ENCODE measurements at places on chromosomes 12 and 14. TPM values are rescaled to one million over a fixed set of nuclear protein-coding genes. Genes with fewer than 3 reads are reported as not detected.
A peak's percentile ranks its signal among the peaks of the same experiment; 100 is the strongest.

- H3K27ac ChIP-seq = no peak overlapping the region
- DNase-seq = no peak
- H3K4me3 ChIP-seq = no peak overlapping the region
- no peaks in the 10 kb centered on the region for H3K4me1 ChIP-seq
- H3K36me3 ChIP-seq = no peaks in the 10 kb centered on the region
Observed at GRCh38 chr14:97788364-97788763, 991.2 kb downstream of the VRK1 start.

The SPTSSA gene
- total RNA-seq = 25.1 TPM

The PRR4 gene
- total RNA-seq = 3.0 TPM

GRCh38 chr12:41310367-41310766 is 122.2 kb downstream of the PDZRN4 start:
- H3K4me3 ChIP-seq = no peak overlapping the region
- DNase-seq = no peak
- H3K4me1 ChIP-seq = no peaks in the 10 kb centered on the region

- peak overlapping the region; percentile 83 for H3K27ac ChIP-seq
- H3K4me1 ChIP-seq = no peaks in the 10 kb centered on the region
- no peak for DNase-seq
- H3K4me3 ChIP-seq = peak overlapping the region; percentile 40
- H3K27me3 ChIP-seq = no peaks in the 10 kb centered on the region
Observed at GRCh38 chr12:4164188-4164558, 109.4 kb upstream of the CCND2 start.

The BLTP3B gene
- total RNA-seq = 10.9 TPM

DNA sequence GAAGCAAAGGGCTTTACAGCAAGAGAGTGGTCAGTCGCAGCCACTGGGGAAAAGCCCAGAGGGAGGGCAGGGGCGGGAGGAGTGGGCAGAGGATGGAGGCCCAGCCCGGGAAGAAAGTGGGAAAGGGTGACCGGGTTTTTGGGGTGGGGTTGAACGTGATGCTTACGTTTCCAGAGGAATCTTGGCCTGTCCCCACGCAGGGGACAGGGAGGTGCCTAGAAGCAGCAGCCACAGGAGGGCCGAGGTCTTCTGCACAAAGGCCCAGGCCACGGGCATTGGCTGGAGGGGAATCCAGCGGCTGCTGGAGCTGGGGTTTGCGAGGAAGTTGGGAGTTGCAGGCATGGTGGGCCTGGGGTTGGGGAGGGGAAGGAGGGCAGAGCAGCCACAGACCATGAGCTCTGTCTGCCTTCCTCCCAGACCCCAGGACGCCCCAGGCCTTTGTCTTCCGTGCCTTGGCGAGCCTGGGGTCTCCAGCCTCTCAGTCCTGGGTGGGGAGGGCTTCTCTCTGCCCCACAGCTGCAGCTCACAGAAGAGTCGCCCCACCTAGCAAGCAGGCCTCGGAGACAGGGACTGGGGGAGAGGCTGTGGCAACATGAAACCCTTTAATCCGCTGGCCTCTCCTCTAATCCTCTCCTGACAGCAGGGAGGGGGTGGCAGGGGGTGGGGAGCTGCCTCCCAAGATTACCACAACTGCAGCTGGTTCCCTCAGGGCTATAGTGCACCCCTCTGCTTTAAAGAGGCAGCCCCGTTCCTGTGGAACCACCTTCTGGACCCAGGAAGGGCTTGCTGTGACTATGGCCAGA is at the start of gene CACNA2D4:
Gene CACNA2D4, minus strand, starts transcription at position 572 of the 803 bp plus-strand sequence. Its CDS starts 179 bp downstream, at position 393.
- DNase-seq = no peak
- no peak within 1 kb of the TSS for H3K4me3 ChIP-seq
- H3K36me3 ChIP-seq = no peaks in the 10 kb centered on the region
- H3K27me3 ChIP-seq = no peaks in the 10 kb centered on the region
- H3K27ac ChIP-seq = no peak within 1 kb of the TSS
- H3K4me1 ChIP-seq = no peaks in the 10 kb centered on the region

The CGRRF1 gene
- 50.2 TPM for total RNA-seq

- DNase-seq = no peak
- H3K27me3 ChIP-seq = no peaks in the 10 kb centered on the region
- H3K4me1 ChIP-seq = no peaks in the 10 kb centered on the region
Observed at GRCh38 chr12:75611041-75611440, 99.6 kb upstream of the KRR1 start.

DNA sequence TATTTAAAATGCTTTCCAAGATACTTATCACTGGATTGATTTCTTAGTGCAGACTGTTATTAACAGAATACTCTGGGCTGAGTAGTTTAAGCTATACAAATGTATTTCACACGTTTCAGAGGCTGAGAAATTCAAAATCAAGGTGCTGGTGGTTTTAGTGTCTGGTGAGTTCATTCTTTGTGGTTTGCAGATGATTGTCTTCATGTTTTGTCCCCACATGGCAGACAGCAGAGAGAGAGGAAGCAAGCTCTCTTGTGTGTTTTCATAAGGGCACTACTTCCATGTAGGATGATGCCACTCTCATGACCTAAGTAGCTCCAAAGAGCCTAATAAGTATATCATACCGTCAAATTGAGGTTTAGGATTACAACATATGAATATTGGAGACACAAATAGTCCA is 1348.9 kb upstream of the FLRT2 start:
- H3K4me3 ChIP-seq = no peak overlapping the region
- H3K4me1 ChIP-seq = no peaks in the 10 kb centered on the region
- no peak for DNase-seq
- H3K27ac ChIP-seq = no peak overlapping the region
- no peaks in the 10 kb centered on the region for H3K27me3 ChIP-seq

GRCh38 chr14:104816616-104816884 is 15.6 kb downstream of the ZBTB42 start:
- peak overlapping the region; percentile 83 for H3K4me3 ChIP-seq
- no peaks in the 10 kb centered on the region for H3K36me3 ChIP-seq

DNA sequence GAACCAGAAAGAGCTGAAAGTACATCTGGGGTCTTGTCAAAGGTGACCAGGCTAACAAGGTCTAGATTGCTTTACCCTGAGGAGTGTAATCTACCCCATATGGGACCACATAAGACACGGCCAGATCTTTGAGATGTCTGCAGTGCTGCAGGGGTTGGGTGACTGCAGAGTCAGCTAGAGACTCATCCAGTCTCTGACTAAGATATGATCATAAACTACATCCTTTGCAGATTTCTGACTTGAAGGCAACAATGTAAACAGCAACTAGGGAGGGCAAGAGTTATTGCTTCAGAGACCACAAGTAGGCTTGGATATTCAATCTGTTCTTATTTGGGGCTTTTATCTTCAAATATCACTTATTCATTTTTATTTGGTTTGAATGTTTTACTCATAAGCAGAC is 1080.5 kb upstream of the FOXG1 start:
- H3K27me3 ChIP-seq = no peaks in the 10 kb centered on the region
- no peaks in the 10 kb centered on the region for H3K4me1 ChIP-seq
- H3K4me3 ChIP-seq = no peak overlapping the region
- H3K27ac ChIP-seq = no peak overlapping the region
- H3K36me3 ChIP-seq = no peaks in the 10 kb centered on the region
- no peak for DNase-seq

The AVPR1A gene
- 8.7 TPM for total RNA-seq

GRCh38 chr14:55731881-55732498 is 152.0 kb downstream of the KTN1 start:
- no peaks in the 10 kb centered on the region for H3K4me1 ChIP-seq
- H3K27ac ChIP-seq = no peak overlapping the region
- H3K36me3 ChIP-seq = no peaks in the 10 kb centered on the region

The RND1 gene
- 22.1 TPM for total RNA-seq

DNA sequence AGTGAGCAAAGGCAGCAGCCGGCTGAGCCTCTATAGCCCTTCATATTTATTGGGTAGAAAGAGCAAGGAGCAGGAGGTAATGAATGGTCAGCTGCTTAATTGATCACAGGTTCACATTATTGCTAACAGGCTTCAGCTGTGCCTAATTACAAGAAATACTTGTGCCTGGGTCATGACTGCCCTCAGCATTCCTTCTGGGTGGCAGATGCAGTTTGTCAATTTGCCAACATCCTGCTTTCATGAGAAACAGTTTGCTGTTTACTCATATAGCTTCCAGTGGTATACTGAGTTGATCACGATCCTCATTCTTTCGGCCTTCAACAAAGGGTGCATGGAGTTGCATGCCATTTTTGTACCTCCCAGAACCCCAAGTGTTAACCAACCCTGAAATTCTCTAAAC is 81.0 kb upstream of the PLEKHG7 start:
- no peaks in the 10 kb centered on the region for H3K27me3 ChIP-seq
- no peak overlapping the region for H3K27ac ChIP-seq
- H3K4me3 ChIP-seq = no peak overlapping the region

DNA sequence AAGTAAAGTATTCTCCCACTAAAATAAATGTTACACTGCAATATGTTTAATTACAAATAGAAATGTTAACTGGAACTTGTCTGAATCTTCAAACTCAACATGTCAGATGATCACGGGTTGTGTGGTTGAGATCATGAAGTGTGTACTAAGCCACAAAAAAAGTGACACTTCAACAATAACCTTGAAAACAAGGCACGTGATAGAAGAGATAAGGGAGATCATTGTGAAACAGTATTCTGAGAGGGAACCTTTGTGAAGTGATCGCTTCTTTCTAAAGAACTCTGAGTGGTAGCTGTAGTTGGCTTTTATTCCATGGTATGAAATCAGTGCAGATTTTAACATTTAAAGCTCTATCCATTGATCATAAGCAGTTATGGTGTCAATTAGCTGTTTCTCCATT is 60.0 kb downstream of the LIN52 start:
- no peak for DNase-seq
- no peak overlapping the region for H3K4me3 ChIP-seq
- no peak overlapping the region for H3K27ac ChIP-seq
- no peaks in the 10 kb centered on the region for H3K36me3 ChIP-seq
- H3K27me3 ChIP-seq = no peaks in the 10 kb centered on the region

DNA sequence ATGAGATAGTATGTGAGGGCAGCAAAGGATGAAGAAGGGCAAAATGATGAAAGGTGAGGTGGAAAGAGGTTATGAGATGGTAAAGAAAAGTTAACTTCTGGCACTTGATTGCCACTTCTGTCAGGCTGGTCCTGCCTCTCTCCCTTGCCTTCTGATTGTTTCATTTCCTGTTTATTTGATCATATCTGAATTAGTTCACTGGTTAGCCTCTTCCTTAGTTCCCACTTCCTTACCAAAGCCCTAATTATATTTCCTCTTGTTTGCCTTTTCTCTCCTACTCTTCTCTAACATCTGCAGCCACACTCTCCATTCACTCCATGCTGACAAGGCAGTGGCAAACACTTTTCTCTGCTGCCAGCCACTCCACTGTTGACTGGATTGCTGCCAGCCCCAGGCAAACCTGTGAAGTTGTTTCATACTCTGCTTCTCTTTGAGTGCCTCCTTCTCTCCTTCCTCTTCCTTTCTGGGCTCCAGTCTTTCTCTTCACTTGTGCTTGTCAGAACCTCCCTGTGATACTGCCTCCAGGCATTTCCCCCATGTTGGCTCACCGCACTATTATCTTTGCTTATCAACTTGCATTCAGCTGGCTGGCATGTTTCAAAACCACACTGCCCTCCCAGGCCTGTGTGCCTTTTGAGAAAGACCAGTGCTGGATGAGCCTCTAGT is 8.1 kb downstream of the PNP start:
- no peaks in the 10 kb centered on the region for H3K27me3 ChIP-seq
- no peak overlapping the region for H3K4me3 ChIP-seq
- no peaks in the 10 kb centered on the region for H3K4me1 ChIP-seq
- no peak overlapping the region for H3K27ac ChIP-seq
- no peak for DNase-seq

DNA sequence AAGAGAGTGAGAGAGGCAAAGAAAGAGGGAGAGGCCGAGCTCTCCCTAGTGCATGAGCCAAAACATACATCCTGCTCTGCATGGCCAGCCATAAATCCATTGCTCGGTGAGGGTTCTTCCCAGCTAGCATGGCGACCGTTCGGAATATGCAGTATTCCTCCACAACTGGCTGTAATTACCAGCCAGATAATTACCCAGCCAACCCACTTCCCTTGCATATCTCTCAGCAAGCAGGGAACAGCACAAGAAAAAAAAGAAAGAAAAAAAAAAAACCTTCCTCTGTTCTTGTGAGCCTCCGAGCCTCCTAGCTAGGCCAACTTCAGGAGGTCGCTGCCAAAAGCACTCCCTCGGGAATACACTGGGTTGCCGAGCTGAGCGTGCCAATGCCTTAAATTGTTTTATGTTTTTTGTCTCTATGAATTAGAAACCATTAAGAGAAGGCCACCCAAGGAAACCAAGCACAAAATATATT is 567.9 kb downstream of the MED13L start:
- H3K36me3 ChIP-seq = no peaks in the 10 kb centered on the region
- peak; percentile 48 for DNase-seq
- H3K4me3 ChIP-seq = no peak overlapping the region
- no peaks in the 10 kb centered on the region for H3K4me1 ChIP-seq
- H3K27me3 ChIP-seq = no peaks in the 10 kb centered on the region
- H3K27ac ChIP-seq = peak overlapping the region; percentile 35

GRCh38 chr12:34526946-34527345 is 504.6 kb downstream of the ALG10 start:
- no peaks in the 10 kb centered on the region for H3K4me1 ChIP-seq
- no peaks in the 10 kb centered on the region for H3K36me3 ChIP-seq
- no peak overlapping the region for H3K4me3 ChIP-seq
- DNase-seq = no peak

DNA sequence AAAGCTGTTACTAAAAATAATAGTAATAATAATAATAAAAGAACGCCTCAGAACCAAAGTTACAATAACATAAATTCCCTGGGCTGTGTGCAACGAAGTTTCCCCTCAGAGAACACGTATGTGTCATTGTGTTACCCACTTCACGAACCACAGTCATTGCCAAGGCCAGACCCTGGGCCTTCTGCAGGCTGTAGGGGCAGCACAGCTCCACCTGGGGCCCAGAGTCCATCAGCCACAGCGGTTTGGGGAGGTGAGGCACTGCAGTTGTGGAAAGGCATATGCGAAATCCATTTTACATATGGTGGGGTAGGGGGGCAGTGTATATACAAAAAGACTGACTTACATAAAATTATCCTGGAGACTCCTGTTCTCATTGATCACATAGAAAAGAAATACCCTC is 56.1 kb downstream of the ESR2 start:
- DNase-seq = no peak
- no peaks in the 10 kb centered on the region for H3K36me3 ChIP-seq
- no peak overlapping the region for H3K27ac ChIP-seq

- no peaks in the 10 kb centered on the region for H3K27me3 ChIP-seq
- no peaks in the 10 kb centered on the region for H3K36me3 ChIP-seq
- no peak overlapping the region for H3K27ac ChIP-seq
Observed at GRCh38 chr14:25666877-25667276, 616.9 kb upstream of the STXBP6 start.
